Activated T-cell treated with anti-CD3 and anti-CD28 coated beads for 4 hours (primary cell): ENCODE measurements at places on chromosomes 3 and 15.

- DNase-seq, result no peak
These were observed at the start of gene BCHE for GRCh38 chr3:165837058-165837525. Gene BCHE (minus strand): TSS chr3:165837423. CDS start chr3:165831033, 6,390 bp downstream.

DNA sequence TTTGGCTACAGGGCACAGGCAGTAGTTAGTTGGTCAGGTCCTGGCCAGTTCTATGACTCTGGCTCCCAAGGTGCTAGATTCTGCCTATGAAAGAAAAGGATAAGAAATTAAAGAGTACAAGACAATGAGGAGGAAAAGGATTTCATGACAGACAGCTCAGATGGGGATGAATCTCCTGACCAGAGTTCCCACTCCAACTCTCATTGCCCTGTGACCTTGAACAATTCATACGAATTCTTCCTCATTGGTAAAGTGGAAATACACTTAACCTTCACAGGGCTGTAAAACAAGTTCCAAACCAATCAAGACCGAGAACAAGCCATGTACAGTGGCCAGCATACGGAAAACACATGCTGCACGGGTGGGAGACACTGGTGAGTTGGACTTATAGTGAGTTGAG is 23.7 kb downstream of the CLEC3B start:
- no peak for DNase-seq

DNA sequence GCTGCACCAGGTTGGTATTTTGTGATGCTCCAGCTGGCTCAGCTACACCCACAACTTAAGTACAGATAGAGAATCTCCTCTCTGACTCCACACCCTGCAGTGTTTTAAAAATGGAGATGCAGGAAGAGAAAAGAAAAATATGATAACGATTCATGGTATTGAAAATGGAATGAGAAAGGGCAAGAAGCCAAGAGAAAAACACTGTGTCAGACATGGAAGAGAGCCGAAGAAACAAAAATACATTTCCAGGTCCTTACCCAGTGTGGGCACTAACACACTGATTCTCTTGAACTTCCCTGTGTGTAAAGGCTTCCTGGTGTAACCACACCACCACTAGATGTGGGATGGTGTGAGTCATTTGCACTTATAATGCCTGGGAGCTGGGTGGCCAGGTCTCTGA is 93.1 kb downstream of the GMPS start:
- DNase-seq, result no peak

DNA sequence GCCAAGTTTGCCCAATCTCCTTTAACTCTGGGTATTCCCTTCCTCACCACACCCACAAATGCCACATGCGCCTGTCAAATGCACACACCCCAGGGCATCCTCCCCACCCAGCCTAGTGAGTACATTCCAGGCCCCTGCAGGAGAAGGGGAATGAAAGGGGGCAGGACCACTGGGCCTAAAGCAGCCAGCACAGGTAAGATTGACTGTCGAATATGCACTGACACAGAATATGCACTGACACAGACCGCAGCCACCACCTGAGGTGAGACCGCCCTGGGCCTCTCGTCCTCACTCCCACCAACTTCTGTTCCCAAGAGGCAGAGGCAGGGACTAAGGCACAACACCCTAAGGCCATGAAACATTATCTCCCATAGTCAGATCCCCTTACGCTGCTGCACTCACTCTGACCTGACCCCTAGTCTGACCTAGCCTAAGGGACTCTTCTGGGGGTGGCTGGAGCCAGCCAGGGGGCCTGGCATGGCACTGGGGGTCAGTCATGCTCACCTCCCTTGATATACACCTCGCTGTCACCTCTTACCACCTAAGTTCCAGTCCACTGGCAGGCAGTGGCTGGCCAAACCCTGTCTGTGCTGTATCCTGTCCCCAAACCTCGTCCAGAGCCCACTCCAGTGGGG is 10.8 kb downstream of the AP3B2 start:
- no peak for DNase-seq

GRCh38 chr3:14565868-14566588 is 25.9 kb upstream of the GRIP2 start:
- DNase-seq, result no peak

- no peak for DNase-seq
These were observed 73.8 kb downstream of the MB21D2 start for GRCh38 chr3:192843723-192844485.

DNA sequence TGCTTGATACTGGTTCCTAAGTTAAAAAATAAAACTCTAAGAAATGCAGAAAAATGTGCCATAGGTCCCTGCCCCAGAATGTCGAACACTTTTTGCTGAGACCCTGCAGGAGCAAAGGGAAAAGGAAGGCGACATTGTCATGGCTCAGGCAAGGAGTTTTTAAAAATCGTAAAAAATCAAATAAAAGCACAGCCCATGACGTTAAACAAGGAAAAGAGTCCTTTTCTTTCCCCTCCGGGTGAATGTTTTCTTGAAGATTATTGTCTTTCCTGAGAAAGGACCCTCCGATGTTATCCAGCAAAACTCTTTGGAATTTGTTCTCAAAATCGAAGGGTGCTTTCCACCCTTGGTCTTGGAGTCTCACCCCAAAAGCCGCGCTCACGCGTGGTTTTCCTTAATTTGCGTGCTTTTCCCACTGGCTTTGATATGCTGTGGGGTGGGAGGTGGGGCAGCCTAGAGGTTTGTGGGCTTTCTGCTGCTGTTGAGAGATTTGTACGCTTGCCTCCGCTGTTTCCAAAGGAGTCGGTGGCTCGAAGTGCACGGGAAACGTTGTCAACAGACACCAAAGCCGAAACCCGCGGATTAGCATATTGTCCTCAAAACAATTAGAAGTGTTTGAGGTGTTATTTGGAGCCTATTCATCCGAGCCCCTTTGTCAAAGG is 2.9 kb downstream of the SOX14 start:
- DNase-seq, result no peak

- no peak for DNase-seq
These were observed 169.5 kb downstream of the ATP10A start for GRCh38 chr15:25693321-25694238.

- DNase-seq, result no peak
These were observed 379.4 kb downstream of the KCNH8 start for GRCh38 chr3:19527746-19528145.

- DNase-seq, result no peak
These were observed 54.5 kb downstream of the OSBPL10 start for GRCh38 chr3:31926543-31926942.

DNA sequence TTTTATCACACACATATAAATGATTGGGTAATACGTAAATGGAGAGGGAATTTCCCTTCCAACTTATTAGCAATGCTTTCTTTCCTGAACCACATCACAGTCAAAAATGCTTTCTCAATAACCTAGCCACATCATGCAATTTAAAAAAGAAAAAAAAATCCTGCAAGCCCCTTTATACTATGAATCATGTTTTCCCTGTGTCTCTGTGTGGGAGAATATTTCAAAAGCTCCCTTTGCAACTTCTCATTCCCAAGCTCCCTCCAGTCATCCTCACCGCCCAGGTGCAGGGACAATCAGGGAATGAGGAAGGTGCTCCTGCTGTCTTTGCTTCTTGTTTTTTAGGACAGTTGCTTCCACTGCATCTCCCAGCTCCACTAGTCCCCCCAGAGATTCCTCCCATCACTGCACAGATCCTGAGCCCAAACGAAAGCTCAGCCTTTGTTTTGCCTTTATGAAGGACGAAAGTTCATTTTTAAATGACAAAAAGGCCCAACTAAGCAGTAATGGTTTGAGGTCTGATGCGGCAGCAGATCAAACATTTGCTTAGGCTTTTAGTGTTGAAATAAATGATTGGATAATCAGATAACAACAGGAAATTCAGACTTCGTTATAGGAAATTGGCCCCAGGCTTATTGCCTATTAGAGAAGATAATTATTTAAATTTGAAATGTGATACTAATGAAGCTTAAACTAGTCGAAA is 47.8 kb upstream of the ADGRG7 start:
- no peak for DNase-seq
